ENCODE measurements at places on chromosomes 1 and 21.

DNA sequence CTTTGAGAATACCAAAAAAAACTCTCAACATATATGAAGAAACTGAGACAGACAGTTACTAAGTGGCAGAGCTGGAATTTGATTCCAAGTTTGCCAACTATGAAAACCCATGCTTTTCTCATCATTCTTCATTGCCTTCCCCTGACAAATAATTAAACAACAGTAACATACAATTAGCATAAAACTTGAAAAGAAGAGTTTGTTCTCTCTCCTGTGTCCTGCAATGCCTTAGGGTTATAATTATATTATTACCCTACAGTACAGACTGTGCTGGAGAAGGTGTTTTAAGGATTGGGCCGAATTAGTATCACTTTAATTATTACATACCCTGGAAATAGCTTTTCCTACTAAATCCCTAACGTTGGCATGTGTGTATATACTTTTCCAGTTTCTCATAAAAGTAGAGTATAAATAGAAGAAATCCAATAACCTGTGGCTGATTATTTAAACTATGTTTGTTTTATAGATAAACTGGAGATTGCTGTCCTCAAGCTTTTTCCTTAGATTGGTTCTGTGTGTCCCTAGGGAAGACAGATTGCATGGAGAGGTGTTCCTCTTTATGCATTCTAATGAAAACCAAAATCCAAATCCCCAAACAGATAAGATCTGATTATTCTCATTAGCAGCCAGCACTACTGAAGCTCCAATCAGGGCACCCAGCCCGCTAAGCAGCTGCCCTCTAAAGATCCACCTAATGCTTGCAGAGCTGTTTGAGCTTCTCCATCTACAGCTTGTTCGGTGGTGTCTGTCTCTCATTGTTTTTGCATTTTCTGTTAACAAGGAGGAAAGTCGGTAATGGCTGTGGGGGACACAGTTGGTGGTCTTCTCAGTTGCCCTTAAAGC is 156.3 kb downstream of the TM2D1 start:
- no peak for DNase-seq

DNA sequence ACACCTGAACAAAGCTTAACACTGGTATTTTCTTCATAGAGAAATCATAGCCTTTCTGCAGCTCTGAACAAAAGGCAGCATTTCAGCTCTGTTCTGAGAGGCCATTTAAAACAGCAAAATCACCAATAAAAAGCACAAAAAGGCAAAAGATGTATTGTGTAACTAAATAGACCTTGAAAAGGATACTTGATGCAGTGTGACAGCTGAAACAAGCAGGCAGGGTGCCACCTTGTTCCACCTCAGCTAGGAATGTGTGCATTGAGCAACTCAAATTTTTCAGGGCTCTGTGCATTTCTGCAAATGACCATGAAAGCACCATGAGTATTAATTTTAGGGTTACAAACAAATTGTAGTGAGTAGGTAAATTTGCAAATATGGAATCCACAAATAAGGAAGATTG is 65.8 kb downstream of the RHOU start:
- DNase-seq = no peak

GRCh38 chr1:1203561-1204424 is 2.6 kb downstream of the TNFRSF18 start:
- DNase-seq = no peak

DNA sequence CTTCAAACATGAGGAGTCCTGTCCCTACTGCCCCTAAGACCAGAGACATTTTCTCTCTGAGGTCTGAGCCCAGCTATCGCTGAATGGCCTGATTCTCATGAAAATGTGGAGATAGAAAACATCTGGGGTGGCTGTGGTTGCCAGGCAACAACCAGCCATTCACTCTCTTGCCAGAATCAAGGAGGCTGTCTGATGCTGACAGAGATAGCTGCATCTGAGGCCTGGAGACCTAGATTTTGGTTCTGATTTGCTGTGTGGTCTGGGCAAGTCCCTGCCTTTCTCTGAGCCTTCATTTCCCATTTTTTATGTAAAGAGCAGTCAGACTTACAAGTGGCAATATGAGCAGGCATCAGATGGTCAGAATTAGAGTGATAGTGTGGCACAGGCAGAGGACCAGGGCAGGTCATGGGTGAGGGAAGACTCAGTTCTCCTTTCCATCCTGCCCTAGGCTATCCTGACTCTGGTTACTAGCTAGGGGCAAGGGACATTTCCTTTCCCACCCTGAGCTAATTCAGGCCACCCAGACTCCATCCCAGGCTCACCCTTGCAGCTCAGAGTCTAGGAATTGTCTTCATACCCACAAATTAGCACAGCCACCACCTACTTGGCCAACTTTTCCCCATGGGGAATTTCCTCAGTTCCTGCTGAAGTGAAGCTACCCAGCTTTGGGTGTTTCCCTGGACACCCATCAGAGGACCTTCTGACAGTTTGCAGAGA is 20.0 kb upstream of the RNF19B start:
- no peak for DNase-seq

DNA sequence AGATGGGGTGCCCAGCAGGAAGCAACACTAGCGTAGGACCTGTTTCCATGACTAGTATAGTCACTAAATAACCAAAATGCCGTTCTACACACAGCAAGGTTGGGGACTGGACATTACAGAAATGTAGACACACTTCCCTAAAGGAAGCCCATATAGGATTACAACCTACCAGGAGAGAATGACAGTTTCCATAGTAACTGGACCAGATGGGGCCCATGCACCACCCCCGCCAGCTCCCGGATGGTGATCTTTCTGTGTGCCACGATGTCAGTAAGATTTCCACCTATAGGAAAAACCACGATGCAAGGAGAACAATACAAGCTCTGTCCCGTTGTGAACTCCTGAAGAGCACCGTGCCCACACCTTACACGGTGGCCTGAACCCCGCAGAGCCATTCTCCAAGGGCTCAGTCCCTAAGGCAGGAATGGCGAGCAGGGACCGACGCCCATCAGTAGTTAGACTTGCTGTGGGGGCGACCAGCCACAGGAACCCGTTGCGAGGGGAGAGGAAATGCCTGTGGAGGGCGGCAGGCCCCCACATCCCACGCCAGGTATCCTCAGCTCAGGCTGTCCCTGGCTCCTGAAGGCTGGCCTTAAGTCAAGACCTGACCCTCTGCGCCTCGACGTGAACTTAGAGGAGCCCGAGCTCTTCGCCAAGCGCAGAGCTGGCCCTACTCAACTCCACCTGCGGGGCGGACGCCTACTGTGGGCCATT is 13.6 kb upstream of the CEP85 start:
- DNase-seq = no peak

GRCh38 chr1:54645806-54646676 is 4.5 kb downstream of the MROH7 start:
- DNase-seq = no peak

- no peak for DNase-seq
These were observed 15.9 kb downstream of the HENMT1 start for GRCh38 chr1:108644984-108645383.

DNA sequence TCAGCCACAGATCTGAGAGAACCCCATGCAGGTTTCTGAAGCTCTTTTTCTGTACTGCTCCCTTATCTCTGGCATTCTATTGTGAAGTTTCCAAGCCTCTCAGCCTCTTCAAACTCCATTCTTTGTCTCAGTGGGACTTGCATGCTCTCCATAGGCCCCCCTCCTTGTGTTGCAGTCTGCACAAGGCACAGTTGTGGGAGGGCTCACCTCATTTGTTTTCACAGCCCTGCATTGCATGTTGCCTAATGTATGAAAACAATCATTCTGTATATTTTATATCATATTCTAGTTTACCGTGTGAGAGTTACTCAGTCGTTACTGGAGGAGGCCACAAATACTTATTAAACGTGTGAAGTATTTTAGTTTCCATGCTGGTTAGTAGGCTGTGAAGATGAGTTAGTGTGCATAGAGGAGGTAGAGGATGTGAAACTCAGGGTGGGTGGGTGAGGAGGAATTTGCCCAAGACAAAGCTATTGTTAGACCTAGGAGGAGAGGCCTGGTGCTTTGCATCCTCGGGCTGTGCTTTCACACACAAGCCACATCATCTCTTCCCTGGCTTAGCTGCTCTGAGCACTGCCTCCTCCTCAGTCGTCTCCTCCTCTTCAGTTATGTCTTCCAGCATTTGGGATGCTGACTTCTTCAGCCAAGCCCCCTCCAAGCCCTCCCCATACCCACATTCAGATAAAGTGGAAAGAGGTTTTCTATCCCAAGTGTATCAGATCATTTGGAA is 7.8 kb upstream of the CHI3L2 start:
- no peak for DNase-seq

GRCh38 chr1:110280804-110281203 is 58.4 kb upstream of the RBM15 start:
- DNase-seq = no peak

DNA sequence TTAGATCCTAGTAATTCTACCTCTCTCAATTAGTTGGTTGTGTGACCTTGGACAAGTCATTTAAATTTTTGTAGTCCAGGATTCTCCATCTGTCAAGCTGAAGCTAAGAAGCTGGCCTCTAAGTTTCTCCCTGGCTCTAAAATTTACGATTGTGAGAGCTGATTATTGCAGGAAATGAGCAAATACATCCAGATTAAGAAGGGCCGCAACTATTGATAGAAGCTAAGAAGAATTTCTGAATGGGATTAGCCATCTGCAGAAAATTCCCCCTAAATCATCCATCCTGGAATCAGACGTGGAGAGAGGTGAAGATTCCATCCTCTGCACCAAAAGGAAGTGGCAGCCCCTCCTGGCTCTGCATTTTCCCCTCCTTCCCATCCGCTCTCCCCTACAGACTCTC is 55.0 kb downstream of the HIVEP3 start:
- no peak for DNase-seq

DNA sequence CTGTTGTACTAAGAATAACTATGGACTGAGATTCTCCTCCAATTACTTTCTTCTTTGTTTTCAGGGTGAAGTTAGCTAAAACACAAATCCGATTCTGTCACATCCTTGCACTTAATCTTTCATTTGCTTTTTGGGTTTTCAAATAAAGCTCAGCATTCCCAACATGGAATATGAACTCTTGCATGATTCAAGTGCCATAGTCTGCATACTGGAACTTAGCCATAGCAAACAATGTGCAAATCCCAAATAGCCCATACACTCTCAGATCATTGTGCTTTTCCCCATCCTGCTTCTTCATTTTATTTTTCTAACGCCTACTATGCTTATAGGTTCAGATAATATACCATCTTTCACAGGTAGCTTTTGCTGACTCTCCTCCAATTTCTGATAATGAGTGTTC is 455.8 kb upstream of the PRMT6 start:
- DNase-seq = no peak

GRCh38 chr1:43549921-43550597 is 19.4 kb downstream of the PTPRF start:
- peak; percentile 5 for DNase-seq

- no peak for DNase-seq
These were observed 89.8 kb upstream of the TMEM51 start for GRCh38 chr1:15063783-15064182.

GRCh38 chr1:53601867-53602775 is 136.8 kb downstream of the GLIS1 start:
- no peak for DNase-seq

- no peak for DNase-seq
These were observed 713.5 kb downstream of the AMY1C start for GRCh38 chr1:104463126-104463697.

GRCh38 chr1:157751283-157751682 is 25.6 kb downstream of the FCRL2 start:
- no peak for DNase-seq

- DNase-seq = no peak
These were observed 2.9 kb downstream of the PAX7 start for GRCh38 chr1:18633422-18634155.

GRCh38 chr1:12296623-12297022 is 66.8 kb downstream of the VPS13D start:
- no peak for DNase-seq

GRCh38 chr1:2356911-2357845 is 34.2 kb downstream of the MORN1 start:
- DNase-seq = no peak

DNA sequence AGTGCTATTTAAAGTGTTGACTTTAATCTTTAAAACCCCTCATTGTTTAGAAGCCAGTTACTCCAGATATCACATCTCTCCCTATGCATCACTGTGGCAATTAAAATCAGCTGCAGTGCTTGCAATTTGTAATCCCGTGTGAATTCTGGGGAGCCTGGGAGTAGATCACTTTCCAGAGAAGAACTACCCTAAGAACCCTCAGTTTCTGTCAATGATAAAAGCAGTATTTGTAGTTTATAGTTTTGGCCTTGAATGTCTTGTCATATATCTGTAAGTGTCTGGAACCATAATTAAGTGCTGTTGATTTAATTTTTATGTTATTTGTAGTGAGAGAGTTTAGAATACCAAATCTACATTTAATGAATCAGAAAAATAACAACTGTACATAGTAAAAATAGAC is 5.5 kb upstream of the SPAG17 start:
- no peak for DNase-seq

DNA sequence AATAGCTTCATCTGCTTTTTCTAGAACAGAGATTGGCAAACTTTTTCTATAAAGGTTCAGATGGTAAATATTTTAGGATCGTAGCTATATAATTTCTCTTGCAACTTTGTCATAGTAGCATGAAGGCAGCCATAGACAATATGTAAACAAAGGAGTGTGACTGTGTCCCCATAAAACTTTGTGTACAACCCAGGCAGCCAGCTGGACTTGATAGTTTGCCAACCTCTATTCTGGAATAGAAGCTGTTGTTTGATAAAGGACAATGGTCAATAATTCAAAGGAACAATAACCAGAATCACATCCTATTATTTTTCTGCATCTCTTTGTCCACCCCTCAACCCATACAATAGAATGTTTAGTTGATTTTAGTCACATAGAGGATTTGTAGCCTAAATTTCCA is 286.7 kb downstream of the LMX1A start:
- DNase-seq = no peak

DNA sequence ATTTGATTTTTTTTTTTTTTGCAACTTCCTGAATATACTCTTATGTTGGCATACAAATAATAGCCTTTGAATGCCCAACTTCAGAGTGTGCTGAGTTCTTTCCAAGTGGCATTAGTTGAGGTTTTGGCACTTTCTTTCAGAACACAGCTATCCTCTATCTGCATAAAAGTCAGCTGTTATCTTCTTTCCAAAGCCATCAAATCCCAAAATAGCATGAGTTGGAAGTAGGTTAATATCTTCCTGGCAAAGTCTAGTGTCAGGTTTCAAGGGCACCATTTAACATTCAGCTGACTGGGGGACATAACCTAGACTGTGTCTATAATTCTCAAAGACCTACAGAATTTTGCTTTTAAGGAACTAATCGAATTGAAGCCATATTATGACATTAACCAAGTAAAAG is 223.9 kb downstream of the PLPP3 start:
- DNase-seq = no peak
